ENCODE measurements at places on chromosomes 5 and 9.
A peak's percentile ranks its signal among the peaks of the same experiment; 100 is the strongest.

DNA sequence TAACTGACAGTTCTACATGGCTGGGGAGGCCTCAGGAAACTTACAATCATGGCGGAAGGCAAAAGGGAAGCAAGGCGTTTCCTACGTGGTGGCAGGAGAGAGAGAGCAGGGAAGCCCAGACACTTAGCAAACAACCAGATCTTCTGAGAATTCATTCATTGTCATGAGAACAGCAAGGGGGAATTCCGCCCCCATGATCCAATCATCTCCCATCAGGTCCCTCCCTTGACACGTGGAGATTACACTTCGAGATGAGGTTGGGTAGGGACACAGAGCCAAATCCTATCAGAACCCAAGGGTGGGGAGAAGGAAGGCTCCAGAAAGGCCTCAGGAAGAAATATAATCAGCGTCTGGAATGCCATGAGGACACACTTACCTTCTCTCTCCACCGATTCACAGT is 34.3 kb downstream of the KIF4B start:
- no peak for ATAC-seq

GRCh38 chr9:75053869-75054268 is 25.8 kb upstream of the CARNMT1 start:
- ATAC-seq, result no peak

DNA sequence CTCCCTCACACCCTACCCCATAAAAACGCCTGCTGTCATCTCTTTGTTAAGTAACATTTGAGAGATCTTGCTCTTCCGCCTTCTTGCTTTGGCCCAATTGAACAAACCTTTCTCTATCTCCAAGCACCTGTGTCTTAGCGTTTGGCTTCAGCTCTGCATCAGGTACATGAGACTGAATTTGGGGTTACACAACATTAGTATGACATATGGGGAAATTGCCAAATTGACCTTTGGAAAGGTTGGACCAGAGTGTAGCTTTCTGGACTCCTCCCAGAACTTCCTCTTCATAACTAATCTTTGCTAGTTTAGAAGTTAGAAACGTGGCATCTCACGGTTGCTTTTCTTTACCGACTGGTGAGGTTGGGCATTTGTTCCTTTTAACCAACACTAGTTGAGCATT is 3.5 kb upstream of the EXOSC3 start:
- ATAC-seq, result no peak

GRCh38 chr9:127586537-127586936 is 25.5 kb upstream of the STXBP1 start:
- peak; percentile 89 for ATAC-seq

DNA sequence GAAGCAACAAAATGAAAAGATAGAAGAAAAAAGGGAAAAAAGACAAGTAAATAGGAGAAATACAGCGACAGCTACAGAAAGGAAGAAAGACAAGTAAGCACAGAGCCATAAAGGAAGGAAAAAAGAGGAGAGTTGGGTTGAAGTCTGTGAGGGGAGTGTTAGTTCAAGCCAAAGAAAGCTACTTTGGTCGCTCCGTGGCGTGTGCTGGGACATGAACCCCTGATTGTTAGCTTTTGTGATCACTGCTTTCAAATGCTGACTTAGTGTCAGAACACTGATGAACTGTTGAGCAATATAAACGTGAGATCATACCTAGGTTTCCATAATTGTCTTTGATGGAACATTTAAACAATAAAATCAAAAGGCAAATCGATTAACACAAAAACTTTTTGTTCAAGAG is 370.1 kb downstream of the TMEM161B start:
- no peak for ATAC-seq

DNA sequence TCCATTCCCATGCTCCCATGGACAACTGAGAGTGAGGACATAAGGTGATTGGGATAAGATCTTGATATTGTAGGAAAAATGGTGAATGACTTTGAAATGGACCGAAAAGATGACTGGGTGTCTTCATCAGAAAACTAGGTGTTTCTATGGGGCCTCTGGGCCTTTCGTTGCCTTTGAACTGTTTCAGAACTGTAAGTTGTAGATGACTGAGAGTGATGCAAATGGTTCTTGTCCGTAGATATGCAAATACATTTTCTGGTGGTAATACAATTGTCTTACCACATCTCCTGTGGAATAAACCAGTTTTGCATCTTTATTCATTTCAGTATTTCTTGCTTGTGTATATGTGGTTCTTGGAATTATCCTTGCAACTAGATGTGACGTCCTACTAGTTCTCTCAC is 16.0 kb upstream of the TEX48 start:
- no peak for ATAC-seq

- ATAC-seq, result no peak
These were observed 299.2 kb upstream of the NMUR2 start for GRCh38 chr5:152704286-152704685.

GRCh38 chr9:96617439-96618185 is 2.0 kb downstream of the CDC14B start:
- ATAC-seq, result no peak

GRCh38 chr9:10701906-10702305 is 89.1 kb upstream of the PTPRD start:
- ATAC-seq, result no peak

GRCh38 chr5:111197523-111197922 is 26.7 kb upstream of the CAMK4 start:
- ATAC-seq, result peak; percentile 84

DNA sequence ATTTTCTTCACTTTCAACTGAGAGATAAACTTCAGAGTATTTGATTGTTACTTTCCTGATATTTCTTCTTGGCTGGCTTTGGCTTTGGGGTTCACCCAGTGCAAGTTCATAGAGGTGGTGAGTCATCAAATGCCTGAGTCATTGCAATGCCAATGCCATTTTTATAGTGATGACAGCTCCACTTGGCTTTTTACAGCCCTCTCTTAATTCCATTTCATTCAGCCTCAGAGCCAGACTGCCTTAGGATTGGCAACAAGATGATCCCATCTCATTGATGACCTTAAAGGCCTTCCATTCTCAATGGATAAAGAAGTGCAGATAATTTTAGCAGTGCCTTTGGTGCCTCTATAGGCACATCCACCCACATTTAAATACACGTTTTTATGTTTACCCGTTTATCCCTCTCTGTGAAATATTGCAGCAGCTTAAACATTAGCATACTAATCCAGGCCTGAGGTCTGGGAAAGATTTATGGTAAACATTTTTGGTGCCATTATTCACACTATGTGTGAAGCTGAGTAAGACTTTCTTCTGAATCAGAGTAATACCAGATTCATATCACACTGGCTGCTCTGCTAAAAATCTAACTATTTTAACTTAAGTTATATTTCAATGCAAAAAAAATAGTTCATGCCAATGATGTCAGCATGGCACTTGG is 88.9 kb upstream of the TYRP1 start:
- peak; percentile 67 for ATAC-seq

DNA sequence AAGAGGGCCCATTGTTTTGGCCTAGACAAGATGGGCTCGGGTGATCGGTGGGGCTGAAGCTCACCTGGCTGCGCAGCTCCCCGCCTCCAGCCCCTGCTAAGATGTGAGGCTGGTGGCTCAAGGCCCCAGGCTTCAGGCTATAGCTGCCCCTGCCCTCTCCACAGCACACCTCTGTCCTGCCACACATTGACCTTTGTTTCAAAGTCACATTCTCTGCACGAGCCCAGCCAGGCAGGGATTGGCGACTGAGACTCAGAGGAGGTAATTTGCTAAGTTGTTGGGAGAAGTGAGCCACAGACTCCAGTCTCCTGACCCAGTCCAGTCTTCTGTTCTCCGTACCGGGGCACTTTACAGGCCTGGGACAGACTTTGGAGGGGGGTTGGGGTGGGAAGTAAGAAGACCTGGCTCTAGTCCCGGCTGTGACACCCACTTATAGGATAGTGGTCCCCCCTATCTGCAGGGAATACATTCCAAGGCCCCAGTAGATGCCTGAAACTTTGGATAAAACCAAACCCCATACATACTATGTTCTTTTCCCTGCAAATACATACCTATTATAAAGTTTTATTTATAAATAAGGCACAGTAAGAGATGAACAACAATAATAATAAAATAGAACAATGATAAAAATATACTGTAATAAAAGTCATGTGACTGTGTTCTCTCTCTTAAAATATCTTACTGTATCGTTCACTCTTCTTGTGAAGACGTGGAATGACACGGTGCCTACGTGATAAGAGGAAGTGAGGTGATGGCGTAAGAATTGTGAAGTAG is 13.3 kb downstream of the PDGFRB start:
- ATAC-seq, result no peak

DNA sequence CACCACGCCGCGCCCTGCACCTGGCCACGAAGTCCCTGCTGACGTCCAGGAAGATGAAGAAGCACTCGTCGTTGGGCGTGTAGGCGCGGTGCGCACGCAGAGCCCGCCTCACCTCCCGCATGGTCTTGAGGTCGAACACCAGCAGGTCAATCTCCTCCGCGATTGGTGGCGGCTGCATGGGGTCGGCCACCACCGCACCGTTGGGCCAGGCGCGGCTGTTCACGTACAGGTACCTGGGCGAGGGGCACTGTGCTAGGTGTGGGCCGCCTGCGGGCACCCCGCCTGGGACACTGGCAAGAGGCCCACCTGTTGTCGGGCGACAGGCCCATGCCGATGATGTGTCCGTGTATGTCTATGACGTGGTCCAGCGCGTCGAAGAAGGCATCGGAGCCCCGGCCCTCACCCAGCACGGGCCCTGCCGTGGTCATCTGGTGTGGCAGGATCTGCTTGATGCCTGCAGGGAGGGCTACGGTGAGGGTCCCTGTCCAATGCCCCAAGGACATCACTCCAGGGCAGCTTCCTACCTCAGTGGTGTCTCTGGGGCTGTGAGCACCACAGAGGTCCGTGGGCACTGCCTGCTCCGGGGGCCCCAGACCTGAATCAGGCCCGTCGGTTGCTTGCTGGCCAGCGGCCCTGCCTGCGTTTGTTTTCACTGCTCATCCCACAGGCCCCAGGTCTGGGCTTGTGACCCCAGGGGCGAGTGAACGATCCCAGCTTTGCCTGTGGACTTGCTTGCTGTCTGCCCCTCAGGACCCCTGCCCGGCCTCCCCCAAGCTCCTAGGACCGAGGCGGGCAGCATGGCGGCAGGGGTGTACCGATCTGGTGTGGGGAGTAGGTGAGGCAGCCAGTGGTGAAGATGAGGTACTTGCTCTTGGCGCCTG is 3.1 kb downstream of the FBXW5 start:
- ATAC-seq, result no peak

DNA sequence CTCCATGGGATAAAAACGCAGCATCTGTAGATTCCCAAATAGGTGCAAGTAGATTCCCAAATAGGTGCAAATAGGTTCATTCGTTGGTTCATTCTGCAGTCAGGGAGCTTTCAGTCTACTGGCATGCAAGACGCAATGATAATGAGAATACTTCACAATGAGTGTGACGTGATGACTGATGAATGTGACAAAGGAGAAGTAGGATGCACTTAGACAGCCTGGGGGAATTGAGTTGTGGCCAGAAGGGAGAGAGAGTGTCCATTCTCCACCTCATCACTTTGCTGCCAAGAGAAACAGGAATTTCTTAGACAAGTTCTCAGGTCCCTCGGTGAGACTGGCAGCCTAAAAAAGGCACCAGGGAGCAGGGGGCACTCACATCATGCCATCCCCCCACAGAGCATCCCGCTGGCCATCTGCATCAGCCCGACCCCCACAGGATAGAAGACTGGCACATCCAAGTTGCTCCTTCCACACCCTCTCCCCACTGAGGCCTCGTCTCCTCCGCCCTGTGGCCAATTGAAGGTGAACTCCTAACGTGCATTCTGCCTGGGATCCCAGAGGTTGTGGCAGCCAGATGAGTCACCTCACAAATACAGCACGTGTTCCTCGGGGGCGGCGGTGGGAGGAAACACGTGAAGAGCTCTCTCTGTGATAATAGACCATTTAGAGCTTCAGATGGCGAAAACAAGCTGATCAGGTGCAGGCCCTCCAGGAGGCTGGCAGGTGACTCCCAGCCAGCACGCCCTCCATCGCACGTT is 19.9 kb upstream of the KCNIP1 start:
- ATAC-seq, result peak; percentile 90

DNA sequence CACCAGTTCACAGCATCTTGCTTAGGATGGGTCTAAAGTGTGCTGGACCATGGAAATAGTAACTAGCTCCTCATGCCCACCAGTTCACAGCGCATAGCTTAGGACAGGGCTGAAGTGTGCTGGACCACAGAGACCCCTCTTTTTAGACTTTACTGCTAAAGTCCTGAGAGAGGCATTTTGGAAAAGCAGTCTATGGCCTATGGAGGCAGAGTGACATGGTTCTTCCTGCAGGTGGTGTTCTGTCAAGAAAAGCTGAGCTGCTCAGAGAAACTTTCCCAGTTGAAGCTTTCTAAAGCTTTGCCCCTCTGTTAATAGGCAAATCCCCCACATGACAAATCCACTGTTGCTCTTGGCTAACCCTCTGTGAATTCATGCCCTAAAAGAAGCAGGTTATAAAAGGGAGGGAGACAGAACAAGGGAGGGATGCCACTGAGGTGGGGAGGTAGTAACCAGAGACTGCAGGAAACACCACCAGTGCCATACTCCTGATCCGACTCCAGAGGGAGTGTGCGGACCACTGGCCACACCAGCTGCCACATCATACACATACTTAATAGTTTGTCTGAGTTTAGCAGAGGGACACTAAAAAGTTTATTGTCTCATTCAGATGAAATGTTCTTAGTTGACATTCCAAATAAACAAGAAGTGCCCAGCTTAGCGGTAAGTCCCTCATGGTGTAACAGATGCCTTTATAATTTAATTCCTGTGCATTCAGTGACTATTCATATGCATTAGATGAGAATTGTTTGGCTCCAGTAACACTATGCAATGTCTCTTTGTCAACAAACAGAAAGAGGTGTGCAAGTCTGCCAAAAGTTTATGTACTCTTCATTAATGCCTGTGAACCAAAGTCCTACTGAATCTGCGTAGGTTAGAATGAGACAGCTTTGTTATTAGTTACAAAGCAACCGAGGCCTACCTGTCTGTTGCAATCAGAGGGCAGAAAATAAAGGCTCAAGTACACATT is 236.2 kb upstream of the NFIL3 start:
- peak; percentile 87 for ATAC-seq

DNA sequence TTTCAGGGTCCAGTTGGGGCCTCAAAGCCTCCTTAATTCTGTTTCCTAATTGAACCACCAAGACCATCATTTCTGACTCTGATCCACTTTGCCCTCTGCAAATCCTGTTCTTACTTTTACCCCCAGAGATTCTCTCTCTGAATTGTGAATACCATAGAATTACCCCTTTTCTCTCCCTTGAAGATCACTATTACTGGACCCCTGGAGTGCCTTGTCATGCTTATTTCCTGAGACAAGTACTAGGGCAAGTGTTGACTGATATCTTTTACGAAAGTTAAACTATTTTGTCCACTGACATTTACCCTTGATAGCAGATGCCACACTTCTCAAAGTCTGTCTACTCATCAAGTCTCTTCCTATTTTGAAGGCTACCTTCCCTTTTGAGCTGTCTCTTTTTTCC is 246.9 kb upstream of the PTGER4 start:
- no peak for ATAC-seq

GRCh38 chr9:5445886-5446285 is 4.5 kb upstream of the CD274 start:
- ATAC-seq, result no peak

GRCh38 chr5:113632996-113633395 is 119.5 kb downstream of the YTHDC2 start:
- no peak for ATAC-seq

GRCh38 chr9:121598965-121599871 is 52.2 kb upstream of the DAB2IP start:
- peak; percentile 86 for ATAC-seq

Measured in motor neuron (in vitro differentiated cells).